ENCODE measurements at places on chromosomes 1 and 21.
A peak's percentile ranks its signal among the peaks of the same experiment; 100 is the strongest.

- DNase-seq = no peak
These were observed 25.7 kb downstream of the TMPRSS2 start for GRCh38 chr21:41482301-41482700.

DNA sequence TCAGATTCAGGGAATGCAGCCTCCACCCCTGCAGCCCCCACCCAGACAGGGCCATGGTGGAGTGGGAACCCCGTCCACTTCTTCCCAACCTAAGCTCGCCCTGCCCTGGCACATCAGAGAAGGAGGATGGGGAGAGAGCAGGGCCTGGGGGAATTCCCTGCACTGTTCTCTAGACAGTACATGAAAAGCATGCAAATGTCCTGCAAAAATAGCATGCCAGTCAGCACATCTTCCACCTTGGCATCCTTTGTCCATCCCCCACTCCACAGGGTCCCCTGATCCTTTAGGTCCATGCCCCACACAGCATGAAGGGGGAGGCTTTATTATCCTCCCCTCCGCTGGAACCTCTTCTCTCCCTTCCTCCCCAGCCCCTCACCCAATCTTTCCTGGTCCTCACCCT lies 35.0 kb upstream of the RD3 start:
- no peak for DNase-seq

DNA sequence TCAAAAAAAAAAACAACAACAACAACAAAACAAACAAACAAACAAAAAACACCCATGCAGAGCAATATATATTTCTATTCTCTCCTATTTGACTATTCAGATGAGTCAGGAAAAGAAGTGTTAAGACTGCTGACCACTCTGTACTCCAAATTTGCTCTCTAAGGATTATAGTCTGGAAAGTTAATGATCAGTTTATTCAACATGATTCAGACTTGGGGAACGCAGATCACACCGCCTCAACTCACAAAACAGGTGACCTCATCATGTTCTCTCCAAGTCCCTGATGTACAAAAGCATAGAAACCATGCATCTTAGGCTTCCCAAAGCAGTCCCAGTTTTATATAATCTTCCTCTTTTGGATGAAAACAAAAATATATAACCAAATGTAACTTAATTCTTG lies 51.9 kb upstream of the PRRC2C start:
- DNase-seq = no peak

DNA sequence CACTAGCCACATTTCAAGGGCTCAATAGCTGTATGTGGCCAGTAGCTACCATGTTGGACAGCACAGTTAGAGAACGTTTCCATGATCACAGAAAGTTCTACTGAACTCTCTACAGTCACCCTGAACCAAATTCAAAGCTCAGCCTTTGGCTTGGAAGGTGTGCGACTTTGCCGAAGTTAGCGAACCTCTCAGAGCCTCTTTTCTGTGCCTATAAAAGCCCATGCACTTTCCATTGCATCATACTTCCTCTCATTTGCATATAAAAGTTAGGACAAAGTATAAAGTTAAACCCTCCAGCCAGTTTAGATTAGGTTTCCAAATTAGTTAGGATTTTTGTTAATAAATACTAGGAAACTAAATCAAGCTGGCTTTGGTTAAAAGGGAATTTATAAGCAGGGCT lies 4.7 kb upstream of the SLC1A7 start:
- DNase-seq = no peak

GRCh38 chr1:117710710-117711109 lies 104.9 kb downstream of the TENT5C start:
- no peak for DNase-seq

GRCh38 chr1:3339856-3340255 lies 114.6 kb upstream of the ARHGEF16 start:
- DNase-seq = no peak

DNA sequence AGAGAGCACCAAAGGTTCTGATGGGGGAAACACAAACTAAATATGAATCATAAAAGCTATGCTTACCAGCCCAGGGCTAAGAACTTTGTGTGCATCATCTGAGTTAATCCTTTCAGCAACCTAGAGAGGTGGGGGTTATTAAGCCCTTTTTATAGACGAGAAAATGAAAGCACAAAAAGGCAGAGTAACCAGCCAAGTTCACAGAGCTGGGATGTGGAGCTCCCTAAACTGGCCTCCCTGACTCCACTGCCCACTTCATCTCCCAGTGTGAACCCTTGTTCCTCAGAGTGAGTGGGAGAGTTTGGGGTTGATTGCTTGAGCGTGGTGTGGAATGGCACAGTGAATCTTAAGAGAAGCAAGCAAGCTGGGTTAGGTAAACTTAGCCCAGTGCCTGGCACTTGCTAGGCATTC lies 10.8 kb upstream of the BCAR3 start:
- DNase-seq = no peak

- DNase-seq = no peak
These were observed 60.5 kb upstream of the USP25 start for GRCh38 chr21:15669247-15669646.

DNA sequence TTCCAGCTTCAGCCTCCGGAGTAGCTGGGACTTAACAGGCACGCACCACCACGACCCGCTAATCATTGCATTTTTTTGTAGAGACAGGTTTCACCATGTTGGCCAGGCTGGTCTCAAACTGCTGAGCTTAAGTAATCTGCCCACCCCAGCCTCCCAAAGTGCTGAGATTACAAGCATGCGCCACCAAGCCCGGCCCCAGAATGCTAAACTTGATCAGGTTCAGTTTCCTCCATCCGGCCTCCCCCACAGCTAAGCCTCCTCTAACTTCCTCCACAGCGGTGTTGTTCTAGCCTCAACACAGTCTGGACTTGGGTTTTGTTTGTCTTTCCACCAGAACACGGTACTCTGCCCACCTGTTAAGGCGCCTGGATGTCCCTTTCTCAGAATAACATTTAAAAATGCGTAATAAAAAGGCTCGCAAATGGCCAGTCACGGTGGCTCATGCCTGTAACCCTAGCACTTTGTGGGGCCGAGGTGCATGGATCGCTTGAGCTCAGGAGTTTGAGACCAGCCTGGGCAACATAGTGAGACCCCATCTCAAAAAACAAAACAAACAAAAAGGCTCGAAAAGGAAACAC lies 2.4 kb downstream of the PARP1 start:
- DNase-seq = peak; percentile 34

DNA sequence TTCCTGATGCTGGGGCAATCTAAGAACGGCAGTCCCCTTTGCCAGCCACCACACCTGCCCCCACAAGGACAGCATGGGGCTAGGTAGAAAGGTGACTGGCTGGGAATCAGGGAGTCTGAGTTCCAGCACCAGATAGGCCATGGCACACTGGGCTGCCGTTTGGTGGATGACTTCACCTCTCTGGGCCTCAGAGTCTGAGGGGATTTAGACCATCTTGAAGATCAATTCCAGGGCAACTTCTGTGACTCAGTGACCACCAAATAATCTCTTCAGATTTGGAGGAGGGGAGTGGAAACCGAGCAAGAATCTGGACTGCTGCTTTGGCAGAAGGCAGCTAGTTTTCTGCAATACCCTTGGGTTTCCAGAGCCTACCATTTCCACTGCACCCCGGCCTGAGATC lies 92.1 kb upstream of the EDN2 start:
- DNase-seq = no peak

DNA sequence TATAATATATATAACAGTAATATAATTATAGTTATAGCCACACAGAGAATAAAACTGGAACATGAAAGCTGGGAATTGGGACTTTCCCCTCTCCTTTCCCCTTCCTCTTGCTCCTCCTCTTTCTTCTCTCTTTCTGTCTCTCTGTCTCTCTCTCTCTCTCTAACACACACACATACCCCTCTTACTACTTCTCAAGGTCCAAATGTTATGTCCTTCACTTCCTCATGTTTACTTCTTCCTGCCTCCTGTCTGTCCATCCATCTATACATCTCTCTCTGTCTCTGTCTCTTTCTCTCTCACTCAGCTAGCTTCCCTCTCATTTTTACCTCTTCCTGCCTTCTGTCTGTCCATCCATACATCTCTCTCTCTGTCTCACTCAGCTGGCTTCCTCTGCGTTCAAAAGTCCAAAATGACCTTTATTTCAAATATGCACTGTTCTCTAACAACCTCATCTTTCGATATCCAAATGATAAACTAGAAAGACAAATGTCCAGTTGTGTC lies 261.1 kb downstream of the SIPA1L2 start:
- no peak for DNase-seq

- no peak for DNase-seq
These were observed 4.8 kb downstream of the FTCD start for GRCh38 chr21:46150491-46151121.

GRCh38 chr1:209354111-209354839 lies 229.2 kb upstream of the CAMK1G start:
- DNase-seq = peak; percentile 48

- DNase-seq = no peak
These were observed 413.1 kb downstream of the PTPRU start for GRCh38 chr1:29649189-29650040.

DNA sequence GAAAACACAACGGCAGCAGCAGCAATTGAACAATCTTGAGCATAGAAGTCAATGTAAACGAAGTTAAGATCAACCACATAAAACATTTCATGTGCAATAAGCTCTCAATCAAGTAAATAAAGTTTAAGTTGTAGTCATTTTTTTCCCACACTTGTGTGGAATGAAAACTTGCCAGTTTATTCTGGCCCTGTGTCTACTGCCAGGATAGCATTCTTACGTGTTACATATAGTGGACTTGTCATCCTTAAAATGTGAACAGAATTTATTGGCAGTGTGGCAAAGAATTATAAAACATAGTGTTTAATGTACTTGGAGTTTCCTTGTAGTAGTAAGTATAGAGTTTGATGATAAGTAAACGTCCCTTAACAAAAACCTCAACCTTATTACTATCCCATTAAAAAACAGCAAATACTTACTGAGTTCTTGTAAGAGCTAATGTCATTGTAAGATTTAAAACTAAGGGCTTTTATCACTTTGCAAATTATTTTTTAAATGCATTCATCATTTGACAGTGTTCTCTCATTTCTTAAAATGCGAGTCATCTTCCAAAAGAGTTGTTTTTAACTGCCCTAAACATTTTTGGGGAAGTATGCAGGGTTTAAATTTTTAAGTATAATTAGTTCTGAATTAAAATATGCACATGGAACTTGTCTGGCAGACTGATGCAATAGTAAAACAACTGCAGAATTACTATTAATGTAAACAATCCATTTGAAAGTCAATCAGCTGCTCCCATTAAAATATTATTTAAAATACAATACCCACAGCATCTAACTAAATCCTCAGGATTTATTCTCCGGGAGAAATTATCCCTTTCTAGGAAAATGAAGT lies 7.9 kb downstream of the COX20 start:
- DNase-seq = no peak

DNA sequence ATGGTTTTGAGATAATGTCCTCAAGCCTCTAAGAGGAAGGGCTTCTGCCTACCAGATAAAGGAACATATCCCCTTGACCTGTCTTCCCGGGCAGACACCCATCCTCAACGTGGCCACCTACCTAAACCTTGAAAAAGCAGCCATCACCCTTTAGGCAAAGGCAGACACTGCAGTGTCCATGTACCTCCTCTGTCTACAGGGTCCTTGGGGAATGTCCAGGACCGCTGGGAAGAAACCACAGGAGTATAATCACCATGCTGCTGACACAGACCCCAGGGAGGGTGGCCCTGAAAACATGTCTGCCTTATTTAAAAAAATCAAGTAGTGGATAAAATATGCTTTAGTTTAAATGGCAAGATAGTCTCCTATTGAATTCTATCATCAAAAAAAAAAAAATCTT lies 16.6 kb downstream of the BCAR3 start:
- no peak for DNase-seq

GRCh38 chr1:228364068-228364705 lies 42.4 kb downstream of the TRIM11 start:
- no peak for DNase-seq

DNA sequence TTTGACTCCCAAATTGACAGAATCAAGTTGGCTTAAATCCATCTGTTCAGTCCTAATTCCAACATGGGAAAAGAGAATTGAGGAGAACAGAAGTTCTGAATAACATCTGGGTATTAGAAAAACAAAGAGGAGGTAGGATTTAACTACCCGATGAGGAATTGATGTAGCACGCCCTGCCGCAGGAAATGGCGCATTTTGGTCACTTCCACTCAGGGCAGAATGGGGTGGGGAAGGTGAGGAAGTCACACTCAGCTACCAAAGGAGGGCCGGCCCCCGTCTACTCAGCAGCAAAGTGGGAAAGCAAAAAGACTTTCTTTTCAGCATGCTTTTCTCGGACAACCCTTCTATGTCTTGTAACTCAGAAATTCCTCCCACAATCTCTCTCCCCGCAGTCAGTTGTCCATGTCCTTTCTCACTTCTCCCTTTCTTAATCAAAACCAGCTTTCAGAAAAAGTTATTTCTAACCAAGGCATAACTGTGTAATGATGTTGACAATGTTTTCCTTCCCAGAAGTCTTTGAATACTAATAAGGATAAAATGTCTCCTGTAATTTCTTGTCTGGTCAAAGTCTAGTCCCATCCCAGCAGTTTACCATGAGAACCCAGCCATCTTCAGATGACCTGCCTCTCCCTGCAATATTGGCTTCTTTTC lies 60.5 kb upstream of the SIPA1L2 start:
- no peak for DNase-seq

DNA sequence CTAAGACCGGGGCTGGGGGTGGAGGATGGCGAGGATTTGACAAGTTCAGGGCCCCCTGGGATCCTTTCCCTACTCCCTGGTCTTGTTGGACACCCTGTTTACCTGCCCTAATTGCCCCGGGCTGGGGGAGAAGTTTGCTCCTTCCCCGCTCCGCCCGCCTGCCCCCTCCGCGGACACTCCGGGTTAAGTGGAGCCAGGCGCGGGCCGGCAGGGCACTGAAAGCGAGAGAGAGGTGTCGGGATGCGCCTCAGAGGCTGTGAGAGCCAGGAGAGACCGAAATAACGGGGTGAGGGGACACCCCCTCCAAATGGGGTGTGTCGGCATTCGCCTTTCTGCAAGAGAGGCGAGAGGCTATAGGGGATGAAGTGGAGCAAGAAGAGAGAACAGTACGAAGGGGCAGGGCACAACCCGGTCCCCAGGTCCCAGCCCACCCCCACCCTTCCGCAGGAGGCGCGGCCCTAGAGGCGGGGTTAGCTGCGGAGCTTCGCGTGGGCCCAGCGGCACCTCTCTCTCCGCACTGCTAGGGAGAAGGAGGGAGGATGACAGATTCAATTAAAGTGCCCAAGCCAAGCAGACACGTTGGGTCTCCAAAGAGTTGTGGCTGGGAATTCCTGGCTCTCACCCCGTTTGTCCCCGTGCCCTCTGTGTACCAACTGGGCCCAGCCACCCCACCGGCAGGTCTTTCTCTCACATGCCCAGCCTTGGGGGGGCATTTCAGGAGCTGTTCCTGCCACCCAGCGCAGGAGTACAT lies 3.8 kb downstream of the EFNA3 start:
- DNase-seq = no peak
